ENCODE measurements at places on chromosomes 7 and 10.

- no peak for DNase-seq
Measured at GRCh38 chr10:103692952-103693811, 162.2 kb downstream of the SH3PXD2A start.

DNA sequence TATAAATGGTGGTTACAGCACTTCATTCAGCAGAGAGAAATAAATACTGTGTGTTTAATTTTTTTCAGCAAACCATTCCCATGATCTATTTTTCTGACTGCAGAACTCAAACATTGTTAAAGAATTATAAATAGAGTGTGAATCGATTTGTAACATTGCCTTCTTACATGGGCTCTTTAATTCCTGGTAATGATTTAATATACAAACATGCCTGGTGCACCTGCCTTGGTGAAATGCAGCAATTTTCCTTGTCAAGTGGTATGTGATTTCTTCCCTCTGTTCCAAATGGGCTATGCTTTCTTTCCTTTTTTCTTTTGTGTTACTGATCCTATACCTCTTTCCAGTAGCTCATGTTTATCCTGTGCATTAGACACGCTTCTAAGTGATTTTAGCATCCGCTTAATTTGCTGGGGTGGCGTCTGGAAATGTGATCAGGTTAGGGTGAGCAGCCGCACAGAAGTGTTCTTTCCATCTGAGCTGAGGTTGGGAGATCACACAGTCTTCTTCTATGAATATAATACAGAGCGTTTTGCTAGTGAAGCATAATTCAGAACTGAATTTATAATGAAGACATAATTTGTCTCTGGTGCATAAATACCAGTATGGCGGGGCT, 94.3 kb upstream of the ITGB1 start:
- DNase-seq: no peak

DNA sequence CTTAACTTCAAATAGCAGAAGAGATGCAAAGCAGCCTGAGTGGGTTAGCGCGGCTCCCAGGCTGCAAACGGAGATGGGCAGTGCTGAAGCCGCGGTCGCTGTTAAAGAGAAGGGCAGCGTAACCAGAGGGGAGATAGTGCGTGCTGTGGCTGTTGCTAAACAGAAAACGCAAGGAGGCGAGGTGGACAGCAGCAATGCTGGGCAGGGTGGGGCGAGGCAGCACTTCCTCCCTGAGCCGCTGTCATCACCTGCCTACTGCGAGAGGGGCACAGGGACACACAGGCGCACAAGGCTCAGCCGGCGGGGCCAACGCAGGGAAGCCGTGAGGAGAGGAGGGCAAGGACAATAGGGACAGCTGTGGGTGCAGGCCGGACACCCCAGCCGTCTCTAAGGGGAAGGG, 137.3 kb downstream of the MAD1L1 start:
- no peak for DNase-seq

- peak; percentile 16 for DNase-seq
Measured at GRCh38 chr7:93228302-93228701, 2.0 kb upstream of the HEPACAM2 start.

- no peak for DNase-seq
Measured at GRCh38 chr10:110512461-110513187, 14.9 kb downstream of the DUSP5 start.

DNA sequence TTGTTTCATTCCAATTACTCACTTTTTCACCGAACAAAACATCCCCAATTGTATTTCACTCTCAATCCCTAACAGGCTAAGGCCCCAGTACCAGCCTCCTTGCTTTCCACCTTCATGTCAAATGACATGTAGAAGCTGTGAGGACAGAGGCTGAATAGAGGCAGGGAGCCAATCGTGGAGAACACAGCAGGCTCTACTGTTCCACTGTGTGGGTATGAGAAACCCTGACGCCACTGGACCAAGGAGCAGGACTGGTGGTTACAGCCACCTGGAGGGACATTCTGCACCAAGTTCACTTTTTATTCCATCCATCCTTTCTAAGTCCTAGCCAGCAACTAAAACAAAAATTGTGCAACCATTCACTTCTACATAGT, 502.8 kb downstream of the SORCS1 start:
- DNase-seq: no peak

- DNase-seq: no peak
Measured at GRCh38 chr7:109986701-109987100, 1104.2 kb upstream of the LRRN3 start.

- no peak for DNase-seq
Measured at GRCh38 chr10:75286901-75287300, 51.1 kb upstream of the COMTD1 start.

GRCh38 chr7:27156916-27157701, 634 bp upstream of the HOXA7 start:
- no peak for DNase-seq

GRCh38 chr10:131892806-131893675, 7.8 kb upstream of the PPP2R2D start:
- DNase-seq: no peak

GRCh38 chr10:59976909-59977308, 70.6 kb upstream of the CCDC6 start:
- DNase-seq: no peak

GRCh38 chr10:76001019-76001418, 569.6 kb downstream of the LRMDA start:
- DNase-seq: no peak

GRCh38 chr7:143384148-143384547, 3.0 kb downstream of the ZYX start:
- no peak for DNase-seq

- DNase-seq: no peak
Measured at GRCh38 chr7:149731207-149731955, 42.0 kb downstream of the ZNF467 start.

DNA sequence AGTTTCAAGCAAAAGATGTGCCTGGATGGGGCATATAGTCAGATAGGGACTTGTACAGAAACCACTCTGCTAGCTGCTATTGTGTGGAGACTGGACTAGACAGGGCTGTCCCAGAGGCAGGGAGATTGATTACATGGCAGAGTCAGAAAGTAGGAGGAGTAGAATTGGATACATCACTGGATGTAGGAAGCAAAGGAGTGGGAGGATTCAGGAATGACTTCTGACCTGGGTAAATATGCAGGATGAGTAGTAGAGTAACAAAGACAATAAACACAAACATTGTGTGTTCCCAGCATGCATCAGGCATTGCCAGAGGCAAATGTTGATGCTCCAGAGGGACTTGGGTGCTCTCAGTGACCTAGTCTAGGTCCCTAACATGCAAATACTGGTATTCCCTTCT, 30.9 kb upstream of the MAT1A start:
- DNase-seq: no peak

DNA sequence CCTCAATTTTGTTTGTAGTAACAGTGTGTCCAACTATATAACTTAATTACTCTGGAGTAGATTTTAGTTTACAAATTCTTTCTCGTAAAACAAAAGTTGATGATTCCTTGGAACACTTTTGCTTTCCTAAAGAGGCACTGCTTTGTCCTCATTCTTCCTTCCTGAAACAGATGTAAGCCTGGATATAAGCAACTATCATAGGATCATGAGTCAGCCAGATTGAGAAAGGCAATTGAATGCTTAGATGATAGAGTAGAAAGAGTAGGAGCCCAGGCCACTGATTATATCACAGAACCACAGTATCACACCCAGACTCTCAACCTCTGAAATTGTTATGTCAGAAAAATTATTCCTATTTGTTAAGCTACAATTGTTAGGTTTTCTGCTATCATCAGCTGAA, 69.9 kb downstream of the TMEM106B start:
- DNase-seq: no peak

- DNase-seq: no peak
Measured at GRCh38 chr10:5476918-5477525, 22.3 kb downstream of the CALML5 start.

DNA sequence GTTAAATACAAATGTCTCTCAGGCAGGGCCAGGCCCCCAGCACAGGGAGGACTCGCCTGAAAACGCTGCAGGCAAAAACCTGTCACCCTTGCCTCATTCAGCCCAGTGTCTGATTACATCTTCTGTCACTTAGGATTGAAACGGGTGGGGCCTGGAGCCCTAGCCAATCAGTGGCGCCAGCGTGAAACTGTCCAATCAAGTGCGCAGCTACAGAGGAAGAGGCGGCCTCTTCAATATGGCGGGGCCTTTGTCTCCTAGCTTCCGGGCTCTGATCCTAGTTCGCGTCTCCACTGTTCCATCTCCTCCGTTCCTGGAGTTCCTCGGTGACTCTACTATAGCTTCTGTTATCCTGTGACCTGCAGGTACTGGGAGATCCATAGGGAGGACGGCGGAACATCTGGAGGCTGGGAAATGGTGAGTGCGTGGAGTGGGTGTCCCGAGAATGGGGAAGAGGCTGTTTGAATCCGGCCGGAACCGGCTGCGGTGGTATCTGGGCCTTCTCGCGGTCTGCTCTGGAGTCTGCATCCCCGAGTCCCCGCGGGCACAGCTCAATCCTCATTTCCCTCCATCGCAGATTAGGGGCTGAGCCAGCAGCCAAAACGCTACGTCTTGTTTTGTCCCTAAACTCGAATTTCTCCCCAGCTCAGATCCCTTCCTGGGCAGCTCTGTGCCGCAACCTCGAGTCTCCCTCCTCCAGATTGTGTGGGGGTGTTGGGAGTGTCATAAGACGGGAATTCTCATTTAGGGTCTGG, at the start of gene ZNF736:
Gene ZNF736 (plus strand): TSS at position 222 of the 752 bp plus-strand sequence. CDS start 190 bp downstream, at position 412.
- peak; percentile 94 for DNase-seq

- no peak for DNase-seq
Measured at GRCh38 chr7:78080811-78081210, 282.2 kb downstream of the PHTF2 start.

GRCh38 chr7:134996097-134996550, 9.8 kb downstream of the AGBL3 start:
- DNase-seq: no peak

GRCh38 chr7:149625340-149625946, 127.8 kb upstream of the ZNF746 start:
- DNase-seq: peak; percentile 22

DNA sequence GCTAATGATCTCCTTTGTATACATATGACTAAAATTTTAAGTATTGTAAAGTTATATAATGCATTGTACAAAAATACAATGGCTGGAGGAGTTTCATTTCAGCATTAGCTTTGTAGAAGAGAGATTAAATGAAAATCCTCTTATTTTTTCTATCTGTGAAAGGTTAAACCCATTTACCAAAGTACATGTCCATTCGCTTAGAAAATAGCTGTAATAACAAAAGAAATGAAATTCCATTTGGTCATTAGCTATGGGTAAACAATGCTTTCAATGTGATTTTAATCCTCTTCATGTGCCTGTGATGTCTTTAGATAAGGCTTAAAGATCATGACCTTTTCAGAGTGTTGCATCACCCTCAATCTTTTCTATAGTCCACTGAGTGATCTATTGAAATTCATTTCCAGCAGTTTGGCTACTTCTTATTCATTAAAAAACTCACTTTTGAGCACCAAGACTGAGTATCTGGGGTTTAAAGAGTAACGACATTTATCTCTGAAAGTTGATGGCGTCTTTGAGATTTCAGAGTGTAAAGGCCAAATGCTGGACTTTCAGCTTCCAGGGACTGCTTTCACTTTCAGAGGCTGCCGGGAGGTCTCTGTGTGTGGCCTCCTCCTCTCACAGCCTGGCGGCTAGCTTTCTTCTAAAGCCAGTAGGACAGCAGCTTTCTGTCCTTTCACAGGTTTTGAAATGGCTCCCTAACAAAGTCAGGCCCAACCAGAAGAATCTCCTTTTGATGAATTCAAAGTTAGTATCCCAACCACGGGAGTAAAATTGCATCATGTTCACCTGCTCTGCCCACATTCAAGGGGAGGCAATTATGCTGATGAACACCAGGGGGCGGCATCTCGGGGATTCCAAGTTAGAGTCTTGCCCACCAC, 701.4 kb upstream of the COBL start:
- DNase-seq: peak; percentile 41

DNA sequence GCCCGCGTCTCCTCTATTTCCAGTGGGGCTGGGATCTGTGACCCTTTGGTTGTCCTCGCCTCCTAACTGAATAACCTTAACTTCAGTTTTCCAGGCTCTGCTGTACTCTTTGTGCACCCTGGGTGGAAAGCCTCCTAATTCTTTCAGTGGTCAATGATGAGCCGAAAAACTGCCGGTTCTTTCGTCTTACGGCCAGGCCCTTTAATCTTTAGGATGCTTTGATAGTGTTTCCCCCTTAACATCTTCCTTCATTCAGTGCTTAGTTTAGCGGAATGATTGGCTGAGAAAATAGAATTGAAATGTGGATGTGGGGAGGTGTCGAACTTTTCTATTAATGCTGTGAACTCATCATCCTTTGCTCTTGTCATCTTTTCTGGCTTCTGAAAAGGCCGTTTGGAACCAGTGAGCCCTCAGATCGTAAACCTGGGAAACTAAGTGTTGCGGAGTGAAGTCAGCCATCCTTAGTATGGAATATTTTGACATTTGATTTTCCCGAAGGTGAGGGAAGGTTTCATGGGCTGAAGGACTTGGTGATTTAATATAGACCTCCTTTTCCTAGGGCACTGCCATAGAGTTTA, 847 bp downstream of the GARS1 start:
- DNase-seq: no peak
